Uterus (tissue), 4 donors: ENCODE measurements at places on chromosomes 1 and 21. TPM values are rescaled to one million over a fixed set of nuclear protein-coding genes. Genes with fewer than 3 reads are reported as not detected.

Gene REN
- 9.4 TPM for total RNA-seq

Gene NPR1
- total RNA-seq = 42.6 TPM

Gene LCE5A
- total RNA-seq = not detected

Gene DCST1
- not detected for total RNA-seq

GRCh38 chr1:247337250-247337746, 5.6 kb upstream of the ZNF496 start:
- peak; percentile 83 for DNase-seq

Gene GBP7
- total RNA-seq = not detected

GRCh38 chr1:197195100-197195499, 48.6 kb upstream of the ASPM start:
- no peak for DNase-seq

- peak; percentile 3 for DNase-seq
Observed at GRCh38 chr1:53616927-53617326, 122.0 kb downstream of the GLIS1 start.

DNA sequence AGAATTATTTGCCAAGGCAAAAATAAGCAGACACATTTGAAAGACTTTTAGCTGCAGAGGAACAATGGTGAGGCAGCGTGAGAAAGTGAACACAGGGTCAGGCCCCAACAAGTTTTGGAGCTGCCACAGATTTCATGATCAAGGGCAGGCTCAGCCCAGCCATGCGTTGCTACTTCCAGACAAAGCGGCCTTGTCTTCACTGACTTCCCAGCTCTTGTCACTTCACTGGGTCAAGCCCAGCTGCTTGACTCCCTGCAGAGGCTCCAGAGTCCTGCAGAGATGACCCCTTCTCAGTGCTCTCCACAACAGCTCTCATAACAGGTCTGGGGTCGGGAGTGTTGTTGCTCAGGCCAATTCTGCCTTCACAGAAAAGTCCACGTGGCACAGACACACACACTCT, 35.8 kb downstream of the HHAT start:
- no peak for DNase-seq

Gene SPATA6
- total RNA-seq = 27.9 TPM

Gene TNFSF18
- total RNA-seq = not detected

DNA sequence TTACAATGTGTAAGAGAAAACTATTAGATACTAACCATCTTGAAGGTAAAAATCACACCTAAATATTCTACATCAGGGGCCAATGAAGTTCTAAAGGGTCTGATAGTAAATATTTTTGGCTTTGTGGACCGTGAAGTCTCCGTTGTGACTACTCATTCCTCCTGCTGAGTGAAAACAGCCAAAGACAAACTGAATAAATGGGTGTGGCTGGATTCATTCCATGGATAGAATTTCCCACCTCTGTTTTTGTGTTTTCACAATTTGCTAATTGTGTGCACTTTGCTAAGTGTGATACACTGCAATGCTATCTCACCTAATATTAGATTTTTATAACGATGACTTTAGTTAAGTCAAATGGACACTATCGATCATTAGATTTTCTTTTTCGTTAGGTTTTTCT, 1474.0 kb downstream of the PLA2G4A start:
- DNase-seq = no peak

Gene LAMC1
- 212 TPM for total RNA-seq

DNA sequence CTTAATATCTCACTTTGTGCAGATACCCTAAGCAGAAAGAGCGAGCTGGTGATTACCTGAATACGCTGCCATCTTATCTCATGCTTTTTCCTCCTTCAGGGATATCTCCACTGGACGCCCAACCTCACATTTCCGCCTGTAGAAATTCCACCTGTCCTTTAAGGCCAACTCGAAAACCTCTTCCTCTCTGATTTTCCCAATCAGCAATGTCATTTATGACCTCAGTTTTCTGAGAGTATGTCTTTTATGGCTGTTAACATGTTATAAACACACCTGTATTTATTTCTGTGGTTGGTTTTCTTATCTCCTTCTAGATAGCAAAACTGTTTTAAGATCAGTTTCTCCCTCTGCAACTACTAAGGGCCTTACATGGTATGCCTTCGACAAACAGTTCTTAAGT, 41.1 kb downstream of the CD34 start:
- DNase-seq = no peak

Gene JAM2
- 35.9 TPM for total RNA-seq

Gene PGLYRP3
- total RNA-seq = not detected

GRCh38 chr1:98078596-98078995, 157.8 kb upstream of the DPYD start:
- no peak for DNase-seq

DNA sequence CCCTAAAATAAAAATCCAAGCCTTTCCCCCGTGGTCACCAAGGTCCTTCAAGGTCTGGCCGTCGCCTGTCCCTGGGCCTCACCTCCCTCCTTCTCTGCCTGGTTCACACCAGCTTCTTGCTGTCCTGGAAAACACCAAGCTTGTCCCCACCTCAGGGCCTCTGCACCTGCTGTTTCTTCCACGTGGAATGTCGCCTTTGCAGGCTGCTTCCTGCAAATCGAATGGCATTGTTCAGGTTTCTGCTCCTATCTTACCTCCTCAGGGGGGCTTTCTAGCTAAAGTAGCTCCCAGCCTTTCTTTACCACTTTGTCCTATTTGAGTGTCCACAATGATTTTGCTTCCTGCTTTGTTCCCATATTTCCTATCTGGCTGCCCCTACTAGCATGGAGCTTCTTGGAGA, 3.3 kb upstream of the CASZ1 start:
- DNase-seq = no peak

DNA sequence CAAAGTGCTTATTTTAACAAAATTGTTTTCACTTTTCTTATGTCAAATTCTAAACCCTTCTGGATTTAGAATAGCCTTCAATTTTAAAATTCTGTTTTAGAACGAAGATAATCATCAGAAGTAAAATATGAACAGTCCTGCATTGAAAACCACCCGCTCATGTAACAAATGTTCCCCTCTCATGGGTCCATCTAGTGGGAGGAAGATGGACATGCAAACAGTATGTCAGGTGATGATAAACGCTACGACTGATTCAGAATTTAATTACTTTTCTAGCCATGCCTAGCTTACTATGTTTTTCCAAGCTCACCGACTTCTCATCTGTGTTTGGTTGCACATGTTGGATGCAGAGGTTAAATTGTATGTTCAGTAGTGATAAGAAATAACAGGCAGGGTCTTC, 23.5 kb downstream of the SOD1 start:
- no peak for DNase-seq

- no peak for DNase-seq
Observed at GRCh38 chr1:186239171-186239570, 135.9 kb downstream of the TPR start.

GRCh38 chr1:108628665-108629064, 32.2 kb downstream of the HENMT1 start:
- no peak for DNase-seq

DNA sequence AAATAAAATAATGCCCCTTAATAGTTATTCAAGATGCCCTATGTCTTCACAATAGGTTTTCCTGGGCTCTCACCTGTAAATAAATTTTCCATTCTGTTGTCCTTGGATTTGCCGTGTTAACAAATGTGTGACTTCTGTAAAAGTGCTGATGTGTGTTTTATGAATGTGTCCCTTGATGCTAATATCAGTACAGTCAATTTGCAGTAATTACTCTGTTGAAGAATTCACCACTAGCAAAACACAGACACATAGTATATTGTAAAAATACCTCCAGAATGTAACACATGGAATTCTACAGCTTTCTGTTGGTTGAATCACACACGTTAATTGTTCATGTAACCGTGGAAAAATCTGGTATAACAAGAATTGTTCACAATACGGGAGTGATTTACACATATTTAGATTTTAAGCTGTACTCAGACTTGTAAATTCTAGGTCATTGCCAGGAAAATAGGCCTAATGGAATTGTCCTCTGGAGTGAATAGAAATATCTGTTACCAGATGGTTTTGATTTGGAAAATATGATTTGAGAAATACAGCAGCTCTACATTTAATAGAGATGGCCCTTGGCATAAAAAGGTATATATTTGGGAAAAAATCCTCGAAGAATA, 36.7 kb upstream of the KCNK2 start:
- DNase-seq = no peak

GRCh38 chr1:82464362-82465001, 663.7 kb downstream of the ADGRL2 start:
- DNase-seq = peak; percentile 12

GRCh38 chr1:13756557-13757315, 56.7 kb downstream of the PRDM2 start:
- DNase-seq = no peak

DNA sequence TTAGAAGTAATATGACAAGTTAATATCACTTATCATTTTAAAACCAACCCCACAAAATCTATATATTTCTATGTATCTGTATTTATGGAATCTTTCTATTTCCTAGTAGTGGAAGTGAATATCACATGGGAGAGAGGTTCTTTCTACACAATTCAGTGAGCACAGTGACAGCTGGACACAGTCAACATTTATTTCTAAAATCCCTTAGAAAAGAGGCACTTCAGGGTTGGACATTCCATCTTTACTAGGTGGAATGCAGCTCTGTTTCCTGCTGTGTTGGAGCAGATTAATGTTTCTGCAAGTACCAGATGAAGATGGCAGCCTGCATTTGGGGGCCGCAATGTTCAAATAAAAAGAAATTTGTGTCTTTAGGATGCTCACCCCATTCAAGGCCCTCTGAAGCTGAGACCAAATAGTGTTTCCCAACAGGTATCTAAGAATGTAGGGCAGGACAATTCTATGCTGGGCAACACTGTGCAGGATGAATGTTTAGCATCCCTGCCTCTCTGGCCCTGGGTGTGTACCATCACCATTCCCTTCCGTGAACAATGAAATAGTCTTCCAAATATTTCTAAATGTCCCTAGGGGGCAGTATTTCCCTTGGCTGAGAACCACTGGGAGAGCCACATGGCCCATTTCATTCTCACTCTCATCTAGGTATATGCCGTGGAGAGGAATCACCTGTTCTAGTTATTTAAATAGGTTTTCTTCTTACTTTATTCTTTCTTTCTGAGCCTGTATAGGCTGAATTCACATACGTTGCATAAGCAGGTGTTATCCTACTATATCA, 394.8 kb downstream of the PRDM2 start:
- DNase-seq = no peak

- DNase-seq = no peak
Observed at GRCh38 chr1:12572522-12572921, 45.5 kb downstream of the DHRS3 start.

Gene FAAH
- total RNA-seq = 40.2 TPM

DNA sequence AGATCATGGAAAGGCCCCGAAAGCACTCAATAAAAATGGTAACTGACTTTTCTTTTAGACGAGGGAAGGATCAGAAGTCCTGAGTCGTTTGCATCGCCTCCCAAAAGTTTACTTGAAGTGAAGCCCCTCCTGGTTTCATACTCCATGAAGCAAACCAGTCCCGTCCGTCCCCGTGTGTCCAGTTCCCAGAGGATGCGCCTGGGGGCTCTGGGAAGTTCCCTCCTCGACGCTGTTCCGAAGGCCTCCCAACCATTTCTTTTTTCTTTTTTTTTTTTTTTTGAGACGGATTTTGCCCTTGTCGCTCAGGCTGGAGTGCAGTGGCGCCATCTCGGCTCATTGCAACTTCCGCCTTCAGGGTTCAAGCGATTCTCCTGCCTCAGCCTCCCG, 661 bp upstream of the OSCP1 start:
- no peak for DNase-seq

DNA sequence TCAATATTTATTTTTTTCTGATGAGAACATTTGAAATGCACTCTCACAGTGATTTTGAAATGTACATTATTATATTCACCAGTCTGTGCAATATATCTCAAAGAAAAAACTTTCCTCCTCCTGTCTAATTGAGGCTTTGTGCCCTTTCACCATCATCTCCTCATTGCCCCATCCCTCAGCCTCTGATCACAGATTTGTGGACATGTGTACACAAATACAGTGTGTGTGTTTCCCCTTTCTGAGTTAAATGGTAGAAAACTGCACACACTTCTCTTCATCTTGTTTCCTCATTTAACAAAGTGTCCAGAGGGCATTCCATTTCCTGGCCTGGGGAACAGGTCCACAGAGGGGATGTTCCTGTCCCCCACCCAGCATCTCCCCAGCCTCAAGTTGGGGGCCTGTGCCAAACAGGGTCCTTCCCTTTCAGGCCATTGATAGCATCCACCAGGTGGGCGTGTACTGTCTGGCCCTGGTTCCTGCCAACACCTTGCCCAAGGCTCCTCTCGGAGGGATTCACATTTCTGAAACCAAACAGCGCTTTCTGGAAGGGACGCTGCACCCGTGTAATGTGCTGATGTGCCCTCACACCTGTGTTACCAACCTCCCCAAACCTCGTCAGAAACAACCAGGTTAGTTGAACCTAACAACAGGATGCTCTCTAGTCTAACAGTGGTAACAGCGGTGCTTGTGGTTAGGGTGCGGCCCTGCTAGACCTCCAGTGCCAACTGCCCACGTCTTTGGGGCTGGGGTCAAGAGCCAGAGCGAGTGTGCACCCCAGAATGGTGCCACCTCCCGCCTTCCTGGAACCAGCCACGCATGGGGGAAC, 54.6 kb downstream of the S100B start:
- no peak for DNase-seq

- no peak for DNase-seq
Observed at GRCh38 chr21:39121600-39122355, 61.5 kb downstream of the PSMG1 start.

Gene ASTN1
- 42.7 TPM for total RNA-seq

DNA sequence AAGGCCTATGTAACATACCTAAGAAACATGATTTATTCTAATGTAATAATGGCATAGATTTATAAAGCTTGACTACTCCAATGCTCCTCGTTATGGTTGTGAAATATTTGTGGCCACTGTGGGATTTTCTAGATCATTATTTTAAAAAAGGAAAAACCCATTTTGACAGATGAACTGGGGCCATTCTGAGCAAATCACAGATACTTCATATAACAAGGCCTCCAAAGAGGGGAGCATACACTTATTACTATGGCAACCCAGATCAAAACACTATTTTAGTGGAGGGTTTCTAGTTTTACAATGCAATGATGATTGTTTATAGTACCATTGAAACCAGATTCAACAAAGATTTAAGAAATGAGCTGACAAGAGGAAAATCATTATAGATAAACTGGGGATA, 346.6 kb downstream of the ZNF326 start:
- DNase-seq = no peak

Gene ZNF687
- total RNA-seq = 31.9 TPM

Gene PARS2
- total RNA-seq = 3.5 TPM

- DNase-seq = no peak
Observed at GRCh38 chr1:156402331-156403020, 33.5 kb downstream of the RHBG start.
